ENCODE measurements at places on chromosomes 4 and X. TPM values are rescaled to one million over a fixed set of nuclear protein-coding genes. Genes with fewer than 3 reads are reported as not detected.

- DNase-seq, result peak; percentile 93
Observed at GRCh38 chr4:21451032-21451431, 497.5 kb downstream of the KCNIP4 start.

Gene CTAG2
- not detected for total RNA-seq

GRCh38 chr4:85720735-85721134 is 245.8 kb downstream of the ARHGAP24 start:
- DNase-seq, result peak; percentile 12

- no peak for DNase-seq
Observed at GRCh38 chr4:2798399-2799223, 5.7 kb downstream of the SH3BP2 start.

DNA sequence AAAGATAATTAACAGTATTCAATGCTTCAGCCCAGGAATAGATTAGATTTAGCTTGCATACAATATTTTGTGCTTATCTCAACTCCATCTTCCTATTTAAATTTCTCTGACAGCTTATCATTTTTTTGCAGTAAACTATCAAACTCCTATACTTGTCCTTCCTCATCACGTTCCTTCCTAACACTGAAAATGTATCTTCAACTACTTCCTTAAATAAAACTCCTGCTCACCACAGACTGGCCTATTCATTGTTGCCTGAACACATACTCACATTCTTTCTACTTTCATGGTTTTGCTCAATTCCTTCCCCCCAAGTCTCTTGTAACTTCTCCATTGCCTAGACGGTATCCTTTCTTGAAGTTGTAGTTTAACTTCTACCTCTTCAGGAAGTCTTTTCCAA is 28.5 kb upstream of the PTPN13 start:
- no peak for DNase-seq

Gene CFAP299
- total RNA-seq, result not detected

DNA sequence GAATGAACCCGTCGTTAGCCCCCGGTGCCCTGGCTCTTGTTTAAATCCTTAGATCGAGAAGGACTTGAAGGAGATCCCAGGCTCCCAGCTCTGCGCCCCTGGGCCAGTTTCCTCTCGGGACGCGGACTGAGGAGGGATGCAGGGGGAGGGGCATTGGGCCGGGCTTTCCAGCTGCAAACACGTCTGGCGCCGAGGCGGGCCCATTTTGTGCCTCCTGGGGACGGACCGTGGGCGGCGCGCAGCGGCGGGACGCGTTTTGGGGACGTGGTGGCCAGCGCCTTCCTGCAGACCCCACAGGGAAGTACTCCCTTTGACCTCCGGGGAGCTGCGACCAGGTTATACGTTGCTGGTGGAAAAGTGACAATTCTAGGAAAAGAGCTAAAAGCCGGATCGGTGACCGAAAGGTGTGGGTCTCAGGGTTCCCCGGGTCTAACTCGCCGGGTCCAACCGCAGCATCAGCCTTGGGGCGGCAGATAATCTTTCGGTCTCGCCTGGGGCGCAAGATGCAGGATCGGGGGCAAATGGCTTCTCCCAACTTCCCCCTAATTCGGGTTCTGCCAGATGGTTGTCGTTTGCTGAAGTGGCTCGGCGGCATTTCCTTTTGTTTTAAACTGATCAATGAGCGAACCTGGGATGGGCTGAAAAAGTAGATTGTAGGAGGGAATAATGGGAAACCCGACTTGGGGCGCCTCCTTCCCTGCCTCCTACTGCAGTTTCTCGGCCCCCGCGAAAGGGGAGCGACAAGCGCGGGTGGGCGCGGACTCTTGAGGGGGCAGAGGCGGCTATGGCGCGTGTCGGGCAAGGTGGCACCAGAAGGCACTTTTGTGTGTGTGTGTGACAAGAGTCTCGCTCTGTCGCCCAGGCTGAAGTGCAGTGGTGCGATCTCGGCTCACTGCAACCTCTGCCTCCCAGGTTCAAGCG is 2.9 kb downstream of the PDGFRA start:
- no peak for DNase-seq

DNA sequence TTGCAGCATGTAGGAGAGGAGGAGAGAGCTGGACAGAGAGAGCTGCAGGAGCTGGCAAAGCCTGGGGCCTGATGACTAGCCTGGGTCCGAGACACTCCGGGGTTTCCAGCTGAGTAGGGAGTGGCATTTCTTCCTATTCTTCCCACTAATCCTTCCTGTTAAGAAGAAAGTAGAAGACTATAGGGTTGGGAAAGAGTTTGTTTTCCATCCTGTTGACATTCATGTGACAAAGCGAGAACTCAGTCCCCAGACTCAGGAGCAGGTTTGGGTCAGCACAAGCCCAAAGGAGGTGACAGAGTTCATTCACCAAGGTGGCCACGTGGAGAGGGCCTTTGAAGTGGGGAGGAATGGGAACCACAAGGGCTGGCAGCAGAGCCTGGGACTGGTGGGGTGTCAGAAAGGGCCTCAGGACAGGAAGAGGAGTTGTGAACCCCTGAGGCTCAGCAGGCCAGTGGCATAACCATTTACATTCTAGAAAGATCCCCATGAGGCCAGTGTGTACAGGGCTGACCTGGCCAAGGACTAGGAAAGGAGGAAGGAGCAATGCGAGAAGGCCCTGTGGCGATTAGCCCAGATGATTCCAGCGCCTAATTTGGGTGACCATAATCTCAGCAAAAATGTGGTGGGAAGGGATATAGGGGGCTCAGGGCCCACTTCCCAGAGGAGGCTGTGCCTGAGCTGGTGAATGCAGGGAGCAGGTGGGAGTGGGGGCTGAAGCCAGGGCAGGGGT is 3.3 kb upstream of the HAUS3 start:
- no peak for DNase-seq

- DNase-seq, result peak; percentile 2
Observed at GRCh38 chrX:131288738-131289511, at the start of gene IGSF1. IGSF1 (minus strand) TSS chrX:131289306; CDS start chrX:131286674, 2,632 bp downstream.

Gene GRIA2
- not detected for total RNA-seq

DNA sequence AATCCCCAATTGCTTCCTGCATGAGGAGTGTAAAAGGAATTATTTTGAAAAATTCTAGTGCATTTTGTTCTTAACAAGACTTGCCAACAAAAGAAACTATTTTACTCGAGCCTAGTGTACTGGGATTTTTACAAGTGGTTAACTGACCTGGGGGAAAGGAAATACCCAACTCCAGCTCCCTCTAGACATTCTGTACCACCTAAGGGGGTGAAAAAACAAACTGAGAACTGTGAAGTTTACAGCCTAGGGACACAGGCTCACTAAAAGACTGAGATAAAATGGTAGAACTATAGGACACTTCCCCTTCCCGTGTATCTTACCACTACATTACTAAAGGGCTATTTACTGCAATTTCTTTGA is 2.6 kb upstream of the ADH5 start:
- no peak for DNase-seq

DNA sequence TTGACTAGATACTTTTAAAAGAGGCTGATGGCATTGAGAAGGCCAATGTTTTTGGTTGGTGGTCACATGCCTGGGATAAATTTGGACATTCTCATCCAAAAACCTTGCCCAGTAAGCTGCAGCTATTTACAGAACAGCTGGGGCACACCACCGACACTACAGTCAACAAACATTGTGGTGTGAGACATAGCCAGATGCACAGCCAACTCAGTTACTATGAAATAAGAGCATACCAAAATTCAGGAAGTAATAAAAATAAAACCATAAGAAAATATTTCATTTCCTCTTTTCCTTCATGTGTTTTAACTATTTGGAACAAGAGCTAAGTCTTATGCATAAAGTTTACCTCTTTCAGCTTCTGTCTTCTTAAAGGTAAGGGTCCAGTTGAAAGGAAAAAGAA is 8.8 kb downstream of the PPM1K start:
- DNase-seq, result no peak

DNA sequence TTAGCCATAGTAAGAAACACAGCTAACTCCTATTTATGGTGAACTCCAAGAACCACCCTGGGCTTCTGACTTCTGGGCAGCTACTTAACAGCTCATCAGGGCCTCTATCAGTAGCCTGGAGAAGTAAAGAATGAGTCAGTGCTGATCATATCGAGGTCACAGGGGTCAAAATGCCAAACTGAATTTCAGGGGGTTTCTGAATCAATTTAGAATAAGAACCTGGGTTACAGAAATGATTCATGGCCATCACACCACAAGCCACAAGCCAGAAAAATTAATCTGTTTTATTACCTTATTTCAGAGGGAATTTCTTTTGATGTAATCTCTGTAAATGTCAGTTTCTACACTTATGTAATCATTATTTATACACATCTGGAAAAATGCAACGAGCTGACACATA is 64.4 kb downstream of the CHST7 start:
- no peak for DNase-seq

DNA sequence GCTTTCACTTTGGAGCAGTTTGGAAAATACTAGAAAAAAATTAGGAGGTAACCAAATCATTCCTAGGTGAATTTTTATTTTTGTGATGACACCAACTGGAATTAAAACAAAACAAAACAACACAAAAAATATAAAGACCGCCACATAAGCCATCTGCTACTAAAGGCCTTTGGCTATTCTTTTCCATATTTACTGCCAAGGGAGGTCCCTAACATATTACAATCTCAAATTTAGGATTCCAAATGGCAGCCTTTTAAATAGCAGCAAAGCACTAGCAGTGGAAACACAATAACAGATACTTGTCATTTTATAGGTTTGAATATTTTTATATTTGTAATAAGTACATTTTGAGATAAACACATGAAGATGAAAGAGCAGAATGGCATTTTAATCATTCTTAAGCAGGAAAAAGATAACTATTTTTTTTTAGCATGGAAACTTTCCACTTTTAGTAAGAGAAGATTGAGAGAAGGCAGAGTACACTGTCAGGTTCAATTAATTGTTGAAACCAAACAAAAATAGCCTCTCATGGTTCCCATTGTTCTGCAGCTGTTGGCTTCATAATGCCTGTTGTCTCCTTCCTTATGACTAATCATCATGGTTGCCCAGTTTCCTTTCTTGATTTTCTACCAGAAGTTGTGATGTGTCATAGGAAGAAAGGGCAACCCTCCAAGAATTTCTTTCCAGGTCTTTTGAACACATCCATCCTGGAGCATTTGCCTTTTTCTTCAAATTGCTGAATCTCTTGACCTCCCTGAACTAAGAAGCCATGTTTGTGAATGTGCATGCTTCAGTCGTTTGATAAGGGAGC is 219.0 kb upstream of the EMCN start:
- DNase-seq, result peak; percentile 54

DNA sequence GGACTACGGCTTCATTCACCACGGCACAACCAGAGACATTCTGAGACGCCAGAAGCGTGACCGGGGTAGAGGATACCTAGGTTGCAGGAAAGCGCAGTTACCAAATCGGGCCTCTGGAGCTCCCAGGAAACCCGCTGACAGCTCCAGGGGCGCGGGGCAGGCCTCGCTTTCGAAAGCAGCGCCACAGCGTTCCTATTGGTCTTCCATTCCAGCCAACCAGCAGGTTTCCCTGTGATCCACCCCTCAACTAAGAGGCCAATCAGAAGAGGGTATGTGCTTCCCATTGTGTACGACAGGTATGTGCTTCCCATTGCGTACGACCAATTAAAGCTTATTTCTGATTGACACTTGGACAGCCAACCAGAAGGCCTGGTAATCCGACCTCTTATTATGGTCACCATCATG is 14.9 kb downstream of the SNX12 start:
- DNase-seq, result peak; percentile 9

- no peak for DNase-seq
Observed at GRCh38 chr4:158870626-158871334, 102.0 kb downstream of the FNIP2 start.

- no peak for DNase-seq
Observed at GRCh38 chr4:76199664-76200211, 13.9 kb downstream of the SCARB2 start.

Gene MAGEB10
- total RNA-seq, result not detected

DNA sequence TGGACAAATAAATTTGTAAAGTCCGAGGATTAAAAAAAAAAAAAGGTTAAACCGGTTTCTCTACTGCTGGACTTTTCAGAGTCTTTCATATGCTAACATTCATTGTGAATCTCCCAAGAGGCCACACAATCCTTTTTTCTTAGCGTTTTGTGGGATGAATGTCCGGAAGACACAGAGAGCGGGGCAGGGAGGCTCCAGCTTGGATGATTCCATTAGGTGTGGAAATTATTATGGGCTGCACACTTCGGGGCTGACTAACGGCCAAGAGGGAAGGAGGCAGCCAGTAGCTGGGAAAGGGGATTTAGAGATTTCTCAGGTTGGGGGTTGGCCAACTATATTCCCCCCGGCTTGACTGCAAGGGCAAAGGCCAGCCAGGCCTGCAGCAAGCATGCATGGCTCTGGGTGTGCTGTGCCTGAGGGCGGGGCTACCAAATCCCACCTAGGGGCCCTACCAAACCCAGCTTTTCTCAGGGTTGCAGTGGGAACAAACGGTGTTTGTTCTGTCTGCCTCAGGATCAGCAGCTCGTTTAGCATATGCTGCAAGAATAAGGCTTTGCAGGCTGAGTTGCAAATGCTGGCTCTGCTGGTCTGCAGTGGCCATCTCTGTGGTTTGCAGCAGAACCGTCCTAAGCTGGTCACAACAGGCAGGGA is 28.6 kb downstream of the NYX start:
- DNase-seq, result no peak

DNA sequence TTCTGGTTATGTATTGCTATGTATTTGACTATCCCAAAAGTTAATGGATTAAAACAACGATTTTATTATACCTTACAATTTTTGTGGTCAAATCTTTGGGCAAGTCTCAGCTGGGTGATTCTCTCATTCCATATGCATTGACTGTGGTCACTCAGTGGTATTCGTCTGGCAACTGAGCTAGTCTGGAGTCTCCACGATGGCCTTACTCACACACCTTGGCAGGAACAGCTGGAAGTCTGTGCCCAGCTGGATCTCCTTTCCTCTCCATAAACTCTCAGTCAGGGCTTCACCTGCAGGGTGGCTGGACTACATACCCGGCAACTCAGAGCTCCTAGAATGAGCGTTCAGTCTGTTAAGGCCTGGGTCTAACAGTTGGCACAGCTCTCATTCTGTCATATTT is 141.1 kb upstream of the WDFY3 start:
- DNase-seq, result peak; percentile 43

- no peak for DNase-seq
Observed at GRCh38 chr4:42955746-42956505, 63.4 kb downstream of the GRXCR1 start.

All from kidney epithelial cell (primary cell).